ENCODE measurements at places on chromosomes 3 and 15.

DNA sequence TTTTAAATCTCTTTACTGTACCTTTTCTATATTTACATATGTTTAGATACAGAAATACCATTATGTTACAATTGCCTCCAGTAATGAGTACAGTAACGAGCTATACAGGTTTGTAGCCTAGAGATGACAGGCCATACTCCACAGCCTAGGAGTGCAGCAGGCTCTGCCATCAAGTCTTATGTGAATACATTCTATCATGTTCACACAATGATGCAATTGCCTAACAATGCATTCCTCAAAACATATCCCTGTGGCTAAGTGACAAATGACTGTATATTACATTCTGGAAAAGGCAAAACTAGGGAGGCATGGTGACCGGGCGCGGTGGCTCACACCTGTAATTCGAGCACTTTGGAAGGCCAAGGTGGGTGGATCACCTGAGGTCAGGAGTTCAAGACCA is 192.4 kb upstream of the IGF1R start:
- DNase-seq = no peak
- no peaks in the 10 kb centered on the region for H3K27me3 ChIP-seq
- H3K36me3 ChIP-seq = peaks cover 2% of the 10 kb centered on the region

DNA sequence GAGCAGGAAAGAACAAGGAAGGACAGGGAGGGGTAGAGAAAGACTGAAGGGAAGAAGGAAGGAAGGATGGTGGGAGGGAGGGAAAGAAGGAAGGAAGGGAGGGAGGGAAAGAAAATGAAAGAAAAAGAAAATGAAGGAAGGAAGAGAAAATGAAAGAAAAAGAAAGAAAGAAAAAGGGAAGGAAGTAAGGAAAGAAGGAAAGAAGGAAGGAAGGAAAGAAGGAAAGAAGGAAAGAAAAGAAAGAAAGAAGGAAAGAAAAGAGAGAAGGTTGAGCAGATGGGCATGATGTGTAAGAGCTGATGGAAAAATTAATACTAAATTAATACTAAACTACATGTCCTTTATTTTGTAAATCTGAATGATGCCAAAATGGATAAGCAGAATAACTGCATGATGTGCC is 418.3 kb upstream of the CDIN1 start:
- H3K4me1 ChIP-seq = no peaks in the 10 kb centered on the region
- H3K27ac ChIP-seq = no peak overlapping the region
- no peak for DNase-seq
- H3K27me3 ChIP-seq = no peaks in the 10 kb centered on the region

DNA sequence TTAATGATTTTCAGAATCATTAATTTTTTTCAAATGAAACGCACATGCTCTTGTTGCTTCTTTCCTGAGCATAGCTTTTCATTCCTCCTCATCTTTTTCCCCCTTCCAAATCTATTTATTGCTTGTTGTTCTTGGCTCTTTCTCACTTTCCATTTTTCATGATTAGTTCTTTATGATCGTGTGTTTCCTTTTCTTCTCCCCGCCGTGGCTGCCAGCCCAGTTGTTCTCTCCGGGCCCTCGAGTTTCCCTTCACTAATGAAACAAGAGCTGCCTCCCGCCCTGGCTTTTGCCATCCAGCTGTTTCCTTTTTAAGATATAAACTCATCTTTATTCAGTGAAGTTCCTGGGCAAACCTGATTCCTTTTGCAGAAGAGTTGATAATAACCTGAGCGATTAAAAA is 170.2 kb upstream of the NR2F2 start:
- no peak for DNase-seq
- H3K27me3 ChIP-seq = peaks cover 44% of the 10 kb centered on the region
- H3K4me3 ChIP-seq = no peak overlapping the region
- no peak overlapping the region for H3K27ac ChIP-seq
- no peaks in the 10 kb centered on the region for H3K4me1 ChIP-seq

- no peak overlapping the region for H3K27ac ChIP-seq
- H3K4me3 ChIP-seq = no peak overlapping the region
- H3K36me3 ChIP-seq = no peaks in the 10 kb centered on the region
- H3K27me3 ChIP-seq = no peaks in the 10 kb centered on the region
Measured at GRCh38 chr3:74613060-74613459, 1.4 kb downstream of the CNTN3 start.

GRCh38 chr3:23653647-23654525 is 151.9 kb upstream of the UBE2E1 start:
- no peaks in the 10 kb centered on the region for H3K4me1 ChIP-seq
- peaks cover 51% of the 10 kb centered on the region for H3K27me3 ChIP-seq
- no peak for DNase-seq
- H3K4me3 ChIP-seq = no peak overlapping the region
- H3K36me3 ChIP-seq = no peaks in the 10 kb centered on the region

DNA sequence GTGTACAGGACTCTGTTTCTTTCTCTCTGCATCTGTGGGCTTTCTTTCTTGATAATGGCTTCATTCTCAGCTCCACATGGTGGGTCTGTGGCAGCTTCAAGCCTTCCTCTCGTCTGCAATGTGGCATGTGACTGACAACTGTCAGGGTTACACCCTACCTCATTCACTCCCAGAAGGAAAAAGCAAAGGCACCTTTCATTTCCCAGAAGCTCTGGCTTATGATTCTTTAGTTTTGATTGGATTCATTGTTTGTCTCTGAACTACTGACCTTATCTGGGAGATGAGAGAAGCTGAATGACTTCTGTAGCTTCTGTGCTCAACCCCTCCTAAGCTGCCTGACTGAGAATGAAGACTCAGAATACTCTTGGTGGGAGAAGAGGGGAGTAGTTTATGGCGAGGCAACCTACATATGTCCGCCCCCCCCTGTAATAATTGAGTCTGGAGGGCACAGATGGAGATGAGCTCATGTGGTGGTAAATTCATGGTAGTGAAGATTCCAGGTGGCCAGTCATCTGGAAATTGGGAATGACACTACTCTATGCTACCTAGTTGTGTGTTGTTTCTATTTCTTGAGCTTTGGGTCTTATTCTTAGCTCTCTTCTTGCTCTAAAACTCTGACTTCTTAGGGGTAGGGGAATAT is 38.4 kb downstream of the KCNAB1 start:
- no peak overlapping the region for H3K4me3 ChIP-seq
- H3K27ac ChIP-seq = no peak overlapping the region
- H3K4me1 ChIP-seq = peaks cover 11% of the 10 kb centered on the region

DNA sequence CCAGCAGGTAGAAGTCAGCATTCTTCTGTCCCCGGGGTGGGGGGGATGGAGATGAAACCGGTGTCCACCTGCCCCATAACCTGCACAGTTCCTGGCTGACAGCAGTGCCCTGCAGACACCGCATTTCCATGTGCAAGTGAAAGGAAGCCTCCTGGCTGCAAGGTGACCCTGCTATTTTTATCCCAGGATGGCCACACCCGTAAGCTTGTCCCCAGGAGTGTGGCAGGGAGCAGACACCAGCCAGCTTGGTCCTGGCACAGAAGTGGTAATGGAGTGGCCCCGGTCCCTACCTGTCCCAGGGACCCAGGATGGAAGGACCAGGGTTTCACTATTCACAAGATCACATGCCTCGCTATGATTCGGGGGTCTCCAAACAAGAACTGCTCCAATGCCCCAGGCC is 85.3 kb upstream of the RPL32 start:
- H3K36me3 ChIP-seq = peaks cover 24% of the 10 kb centered on the region
- H3K4me3 ChIP-seq = no peak overlapping the region
- peaks cover 36% of the 10 kb centered on the region for H3K4me1 ChIP-seq
- DNase-seq = no peak

DNA sequence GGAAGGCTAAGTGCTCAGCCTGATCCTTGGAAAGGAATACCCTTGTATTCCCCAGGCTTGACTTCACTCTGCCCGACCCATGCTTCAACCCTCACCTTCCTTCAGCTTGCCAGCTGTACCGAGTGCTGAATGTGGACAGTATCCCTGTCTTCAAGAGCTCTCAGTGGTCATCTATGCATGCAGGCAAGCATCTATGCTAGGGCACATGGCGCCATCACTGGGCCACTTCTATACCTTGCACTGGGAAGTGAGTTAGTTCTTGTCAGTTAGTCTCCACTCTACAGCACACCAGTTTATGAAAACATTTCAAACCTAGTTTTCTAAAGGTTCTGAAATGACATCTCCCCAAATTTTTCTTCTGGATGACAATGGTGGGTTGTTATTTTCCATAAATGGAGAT is 82.0 kb upstream of the MYRIP start:
- no peak overlapping the region for H3K27ac ChIP-seq
- H3K36me3 ChIP-seq = no peaks in the 10 kb centered on the region
- H3K4me3 ChIP-seq = no peak overlapping the region
- H3K27me3 ChIP-seq = peaks cover 22% of the 10 kb centered on the region

DNA sequence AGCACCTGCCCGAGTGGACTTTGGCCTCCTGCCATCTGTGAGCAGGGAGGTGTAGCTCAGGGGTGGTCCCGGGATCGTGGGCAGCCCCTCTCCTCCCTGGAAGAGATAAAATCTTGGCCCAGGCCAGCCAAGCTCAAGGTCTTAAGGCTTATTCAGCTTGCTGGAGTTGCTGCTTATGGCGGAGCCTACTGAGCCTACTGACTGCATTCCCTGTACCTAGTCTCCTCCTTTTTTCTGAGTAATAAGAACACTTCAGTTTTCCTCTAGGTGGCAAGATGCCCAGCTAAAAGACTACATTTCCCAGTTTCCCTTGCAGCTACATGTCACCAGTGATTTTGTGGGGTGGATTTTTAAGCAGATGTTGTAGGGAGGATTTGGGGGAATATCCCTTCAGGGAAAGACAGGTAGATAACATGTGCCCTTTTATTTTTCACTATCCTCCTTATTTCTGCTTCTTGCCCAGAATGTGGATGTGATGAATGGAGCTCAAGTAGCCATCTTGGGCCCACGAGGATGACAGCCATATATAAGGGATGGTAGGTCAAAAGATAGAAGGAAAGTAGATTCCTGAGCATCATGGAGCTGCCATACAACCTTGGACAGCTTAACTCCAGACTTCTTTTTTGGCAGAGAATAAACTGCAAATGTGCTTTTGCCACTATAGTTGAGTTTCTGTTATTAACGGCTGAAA is 41.4 kb upstream of the INSYN1 start:
- no peak overlapping the region for H3K4me3 ChIP-seq
- no peak for DNase-seq
- H3K36me3 ChIP-seq = no peaks in the 10 kb centered on the region
- H3K27ac ChIP-seq = no peak overlapping the region

DNA sequence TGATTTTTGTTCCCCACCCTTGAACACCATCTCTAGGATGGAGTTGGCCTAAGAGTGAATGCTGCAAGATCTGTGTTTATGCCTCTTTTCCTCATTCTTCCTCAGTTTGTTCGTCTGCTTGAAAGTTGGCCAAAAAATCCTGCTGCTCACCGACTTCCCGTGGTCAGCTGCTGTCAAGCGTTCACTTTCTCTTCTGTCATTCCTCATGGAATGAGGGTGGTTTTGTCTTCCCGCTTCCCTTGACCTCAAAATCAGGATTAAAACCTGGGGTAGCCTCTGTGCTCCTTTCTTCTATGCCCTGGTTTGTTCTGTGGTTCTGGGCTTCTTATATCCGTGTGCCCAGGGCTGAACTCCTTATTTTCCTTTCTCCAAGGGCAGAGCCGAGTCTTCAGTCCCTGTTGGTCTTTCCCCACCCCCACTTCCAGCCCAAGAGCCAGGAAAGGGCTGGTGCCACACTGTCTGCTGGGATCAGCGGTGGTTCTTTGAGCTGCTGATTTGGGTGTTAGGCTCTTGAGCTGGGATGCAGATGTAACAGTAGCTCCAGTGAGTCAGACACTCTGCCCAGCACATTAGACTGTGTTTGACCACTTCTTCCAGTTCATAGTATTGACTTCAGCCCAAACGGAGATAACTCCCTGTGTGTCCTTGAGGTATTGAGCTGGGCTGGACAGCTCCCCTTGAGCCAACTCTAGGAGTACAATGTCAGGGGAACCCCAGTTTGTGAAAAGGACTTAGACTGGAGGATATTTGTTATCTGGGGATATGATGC is 2.3 kb downstream of the SERF2 start:
- H3K4me1 ChIP-seq = peaks cover 61% of the 10 kb centered on the region
- peak overlapping the region; percentile 67 for H3K27ac ChIP-seq
- H3K36me3 ChIP-seq = peaks cover 25% of the 10 kb centered on the region
- H3K27me3 ChIP-seq = no peaks in the 10 kb centered on the region
- no peak for DNase-seq
- H3K4me3 ChIP-seq = peak overlapping the region; percentile 95

- H3K36me3 ChIP-seq = no peaks in the 10 kb centered on the region
- no peaks in the 10 kb centered on the region for H3K4me1 ChIP-seq
- H3K27ac ChIP-seq = no peak overlapping the region
- no peaks in the 10 kb centered on the region for H3K27me3 ChIP-seq
Measured at GRCh38 chr3:61966200-61966599, 404.8 kb downstream of the PTPRG start.

- H3K4me1 ChIP-seq = no peaks in the 10 kb centered on the region
- H3K27me3 ChIP-seq = peaks cover 6% of the 10 kb centered on the region
- no peak overlapping the region for H3K27ac ChIP-seq
- no peak for DNase-seq
- H3K4me3 ChIP-seq = no peak overlapping the region
Measured at GRCh38 chr3:10489746-10490483, 15.5 kb downstream of the ATP2B2 start.

DNA sequence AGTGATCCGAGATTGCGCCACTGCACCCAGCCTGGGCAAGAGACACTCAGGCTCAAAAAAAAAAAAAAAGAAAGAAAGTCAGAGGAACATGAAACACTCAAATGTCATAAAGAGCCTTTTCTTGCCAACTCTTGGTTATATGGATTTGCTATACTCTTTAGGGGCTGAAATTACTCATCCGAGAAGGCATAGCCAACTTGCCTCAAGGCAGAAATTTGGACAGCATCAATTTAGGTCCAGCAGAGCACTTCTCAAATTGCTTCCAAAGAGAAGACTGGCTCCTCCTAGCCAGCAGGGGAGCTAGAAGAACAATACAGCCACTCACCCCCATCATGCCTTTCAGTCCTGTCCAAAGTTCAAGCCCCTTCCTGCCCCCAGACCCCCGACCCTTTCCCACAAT is 43.8 kb downstream of the OSBPL10 start:
- H3K36me3 ChIP-seq = no peaks in the 10 kb centered on the region
- no peaks in the 10 kb centered on the region for H3K4me1 ChIP-seq
- H3K4me3 ChIP-seq = no peak overlapping the region
- H3K27me3 ChIP-seq = peaks cover 10% of the 10 kb centered on the region
- no peak overlapping the region for H3K27ac ChIP-seq

- no peak overlapping the region for H3K27ac ChIP-seq
- H3K4me1 ChIP-seq = no peaks in the 10 kb centered on the region
- no peak for DNase-seq
Measured at GRCh38 chr3:158522221-158523136, 48.5 kb upstream of the MLF1 start.

GRCh38 chr15:101266034-101266433 is 11.3 kb downstream of the SELENOS start:
- H3K4me3 ChIP-seq = no peak overlapping the region
- no peaks in the 10 kb centered on the region for H3K27me3 ChIP-seq
- no peak overlapping the region for H3K27ac ChIP-seq
- peaks cover 8% of the 10 kb centered on the region for H3K4me1 ChIP-seq
- no peak for DNase-seq

Measured in central memory CD8-positive, alpha-beta T cell (primary cell).